ENCODE measurements at places on chromosomes 2 and 18.

DNA sequence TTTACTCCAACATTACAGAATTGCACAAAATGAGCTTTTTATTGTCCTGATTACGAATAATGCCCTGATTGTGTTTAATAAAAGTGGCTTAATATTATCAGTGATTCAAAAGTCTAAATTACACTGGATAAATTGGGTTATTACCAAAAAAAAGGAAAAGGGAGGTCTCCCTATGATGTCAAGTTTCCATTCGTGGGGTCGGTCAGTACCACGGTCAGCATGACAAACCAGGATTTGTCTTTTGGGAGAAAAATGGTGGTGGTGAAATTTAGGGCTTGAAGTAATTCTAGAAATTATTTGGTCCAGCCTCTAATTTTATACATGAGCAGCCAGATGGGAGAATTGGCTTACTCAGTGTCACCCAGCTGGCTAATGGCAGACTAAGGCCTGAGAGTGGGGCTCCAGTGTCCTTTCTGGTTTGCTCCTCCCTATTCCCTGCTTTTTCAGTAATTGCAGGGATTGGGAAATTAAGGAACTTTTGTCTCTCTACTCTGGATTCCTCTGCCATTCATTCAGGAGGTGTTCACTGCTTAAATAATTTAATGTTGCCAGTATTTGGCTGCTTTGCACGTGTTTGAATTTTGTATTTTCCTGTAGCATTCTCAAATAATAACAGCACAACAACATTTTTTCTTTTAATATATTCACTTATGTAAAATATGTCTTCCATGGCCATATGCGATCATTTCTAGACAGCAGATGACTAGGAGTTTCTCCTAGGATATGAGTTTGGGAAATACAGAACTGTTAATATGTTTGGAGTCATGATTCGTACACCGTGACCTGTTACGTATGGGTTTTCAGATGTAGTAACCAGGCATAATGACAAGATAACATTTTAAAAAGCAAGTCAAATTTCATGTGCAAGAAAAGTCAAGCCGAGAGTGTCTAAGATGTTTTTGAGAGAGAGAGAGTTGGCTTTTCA is 128.9 kb upstream of the NOSTRIN start:
- DNase-seq: no peak

DNA sequence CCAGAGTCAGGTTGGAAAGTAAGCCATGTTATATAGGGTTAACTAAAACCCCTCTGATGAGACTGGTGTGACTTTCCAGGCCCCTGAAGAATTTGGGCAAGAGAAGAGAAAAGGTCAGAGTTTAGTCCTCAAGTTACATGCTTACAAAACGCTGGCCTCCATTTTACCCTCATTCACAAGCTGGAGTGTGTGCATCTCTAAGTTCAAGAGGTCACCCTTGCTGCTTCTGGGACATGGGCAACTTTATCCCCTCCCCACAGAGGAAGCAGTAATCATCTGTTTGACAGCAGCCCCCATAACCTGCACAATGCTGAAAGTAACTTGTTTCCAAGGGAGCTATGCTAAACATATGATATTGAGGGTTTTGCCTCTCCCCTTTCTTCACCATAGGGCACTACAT is 85.2 kb upstream of the CCDC195 start:
- DNase-seq: no peak

- no peak for DNase-seq
These were observed 90.4 kb downstream of the TPO start for GRCh38 chr2:1503471-1504310.

DNA sequence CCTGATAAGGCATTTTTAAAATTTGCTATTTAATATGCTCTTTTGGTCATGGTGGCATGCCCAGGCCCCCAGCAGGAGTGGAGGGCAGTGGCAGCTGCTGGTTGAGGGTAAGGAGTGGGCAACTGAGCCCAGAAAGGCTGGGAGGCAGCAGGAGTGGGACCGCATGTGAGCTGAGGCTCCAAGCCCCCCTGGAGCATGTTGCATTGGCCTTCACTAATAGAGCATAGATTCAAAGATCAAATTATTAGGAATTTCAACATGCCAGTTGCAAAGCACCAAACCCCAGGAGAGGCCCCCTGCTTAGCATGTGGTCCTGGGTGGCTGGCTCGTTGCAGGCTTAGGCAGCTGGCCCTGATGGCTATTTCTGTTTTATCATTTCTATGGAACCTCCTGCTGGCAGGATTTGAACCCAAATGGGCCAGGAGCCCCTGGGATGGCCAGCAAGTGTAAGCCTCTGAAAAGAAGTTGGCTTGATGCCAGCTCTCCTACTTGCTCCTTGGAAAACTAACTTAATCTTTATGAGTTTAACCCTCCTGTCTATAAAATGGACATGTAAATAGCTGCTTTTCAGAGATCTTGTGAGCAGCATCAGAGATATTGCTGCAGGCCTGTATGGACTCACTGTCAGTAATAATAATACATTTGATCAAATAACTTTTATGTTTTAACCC is 42.1 kb upstream of the TMEM131 start:
- DNase-seq: no peak

- no peak for DNase-seq
These were observed 12.5 kb upstream of the TEX261 start for GRCh38 chr2:71006955-71007799.

GRCh38 chr2:70962211-70962884 is 16.1 kb upstream of the ANKRD53 start:
- DNase-seq: no peak

- no peak for DNase-seq
These were observed 608 bp downstream of the CDH7 start for GRCh38 chr18:65751155-65752085.

- DNase-seq: no peak
These were observed 61.8 kb downstream of the TBC1D8 start for GRCh38 chr2:101089419-101089818.

DNA sequence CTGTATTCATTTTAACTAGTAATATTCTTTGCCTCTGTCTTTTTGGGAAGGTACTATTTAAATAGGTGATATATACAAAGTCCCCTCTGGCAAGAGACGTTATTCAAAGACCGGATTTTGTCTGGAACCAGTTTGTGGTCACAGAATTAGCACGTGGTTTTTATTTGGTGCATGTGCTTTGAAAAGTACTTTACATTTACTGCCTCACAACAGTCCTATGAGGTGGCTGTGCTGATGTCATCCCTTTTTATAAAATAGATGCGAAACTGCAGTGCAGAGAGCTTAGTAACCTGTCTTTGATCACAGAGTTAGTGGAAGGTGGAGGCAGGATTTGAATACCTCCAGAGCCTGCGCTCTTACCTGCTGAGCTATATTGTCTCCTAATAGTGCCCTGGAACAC is 4.0 kb downstream of the LPIN1 start:
- no peak for DNase-seq

- DNase-seq: no peak
These were observed 52.4 kb downstream of the VSNL1 start for GRCh38 chr2:17592731-17593409.

DNA sequence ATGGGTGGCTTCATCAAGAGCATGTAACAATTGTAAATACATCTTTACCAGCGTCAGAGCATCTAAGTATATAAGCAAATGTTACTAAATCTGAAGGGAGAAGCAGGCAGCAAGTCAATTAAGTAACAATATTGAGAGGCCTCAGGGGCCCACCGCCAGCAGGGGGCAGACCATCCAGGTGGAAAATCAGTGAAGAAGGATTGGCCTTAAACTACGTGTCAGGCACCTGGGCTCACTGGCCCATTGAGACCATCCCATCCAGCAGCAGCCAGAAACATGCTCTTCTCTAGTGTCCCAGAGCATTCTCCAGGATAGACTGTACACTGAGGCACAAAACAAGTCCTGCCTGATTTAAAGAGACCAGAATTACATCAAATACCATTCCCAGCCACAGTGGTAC is 96.2 kb upstream of the SNTG2 start:
- DNase-seq: peak; percentile 36

GRCh38 chr2:217149087-217149660 is 289.3 kb upstream of the TNP1 start:
- DNase-seq: no peak

DNA sequence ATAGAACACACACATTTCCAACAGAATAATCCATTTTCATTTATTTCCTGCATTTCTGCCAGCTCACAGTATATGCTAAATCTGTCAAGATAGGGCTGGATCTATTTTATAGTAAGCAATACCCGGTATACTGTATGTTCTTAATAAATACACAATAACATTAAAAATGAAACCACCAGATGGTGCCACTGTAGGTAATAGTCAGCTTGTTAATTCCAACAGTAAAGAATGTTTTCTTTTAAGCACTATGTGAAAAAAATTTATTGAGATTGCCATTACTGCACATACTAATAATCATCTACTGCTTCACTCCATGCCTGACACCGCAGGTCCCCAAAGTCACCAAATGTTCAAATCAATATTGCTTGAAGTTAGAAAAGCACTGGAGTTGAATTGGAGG is 131.5 kb upstream of the PGAP1 start:
- DNase-seq: no peak
